ENCODE measurements at places on chromosomes 4 and X.

DNA sequence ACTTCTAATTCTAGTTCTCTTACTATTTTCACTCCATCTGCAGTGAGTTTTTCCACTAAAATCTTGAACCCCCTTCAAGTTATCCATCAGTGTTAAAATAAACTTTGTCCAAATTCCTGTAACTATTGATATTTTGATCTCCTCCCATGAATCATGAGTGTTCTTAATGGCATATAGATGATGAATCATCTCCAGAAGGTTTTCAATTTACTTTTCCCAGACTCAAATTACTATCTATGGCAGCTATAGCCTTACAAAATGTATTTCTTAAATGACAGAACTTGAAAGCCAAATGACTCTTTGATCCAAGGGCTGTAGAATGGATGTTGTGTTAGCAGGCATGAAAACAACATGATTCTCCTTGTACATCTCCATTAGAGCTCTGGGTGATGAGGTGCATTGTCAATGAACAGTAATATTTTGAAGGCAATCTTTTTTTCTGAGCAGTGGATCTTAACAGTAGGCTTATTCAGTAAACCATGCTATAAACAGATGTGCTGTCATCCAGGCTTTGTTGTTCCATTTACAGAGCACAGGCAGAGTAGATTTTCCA lies 16.1 kb upstream of the IQCM start:
- DNase-seq = no peak

DNA sequence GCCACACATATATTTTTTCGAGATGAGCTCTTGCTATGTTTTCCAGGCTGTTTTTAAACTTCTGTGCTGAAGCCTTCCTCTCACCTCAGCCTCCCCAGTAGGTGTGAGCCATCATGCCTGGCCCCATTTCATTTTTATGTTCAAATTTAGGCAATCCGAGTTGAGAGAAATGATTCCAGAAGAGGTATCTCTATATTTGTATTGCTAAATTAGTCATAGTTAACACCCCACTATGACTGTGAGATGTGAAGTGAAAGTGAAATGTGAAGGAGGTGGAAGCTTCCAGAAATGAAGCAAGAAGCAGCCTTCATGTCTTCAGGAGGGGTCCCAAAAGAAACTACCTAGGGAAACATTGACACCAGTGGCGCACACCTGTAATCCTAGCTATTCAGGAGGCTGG lies 17.7 kb downstream of the APELA start:
- no peak for DNase-seq

DNA sequence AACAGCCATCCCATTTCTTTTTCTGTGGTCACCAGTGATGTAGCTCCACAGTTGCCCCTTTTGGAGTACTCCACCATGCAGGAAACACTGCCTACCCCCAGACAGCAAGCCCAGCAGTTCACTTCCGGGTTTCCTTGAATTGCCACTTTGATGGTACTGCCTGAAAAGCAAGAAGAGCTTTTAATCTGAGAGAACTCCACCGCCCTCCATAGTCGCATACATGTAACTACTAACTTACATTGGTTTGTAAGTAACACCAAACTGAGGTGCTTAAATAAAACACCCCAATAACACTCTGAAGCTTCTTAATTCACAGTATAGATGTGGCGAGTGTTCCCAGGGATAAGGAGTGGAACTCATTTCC lies 53.6 kb upstream of the HPSE start:
- DNase-seq = no peak

DNA sequence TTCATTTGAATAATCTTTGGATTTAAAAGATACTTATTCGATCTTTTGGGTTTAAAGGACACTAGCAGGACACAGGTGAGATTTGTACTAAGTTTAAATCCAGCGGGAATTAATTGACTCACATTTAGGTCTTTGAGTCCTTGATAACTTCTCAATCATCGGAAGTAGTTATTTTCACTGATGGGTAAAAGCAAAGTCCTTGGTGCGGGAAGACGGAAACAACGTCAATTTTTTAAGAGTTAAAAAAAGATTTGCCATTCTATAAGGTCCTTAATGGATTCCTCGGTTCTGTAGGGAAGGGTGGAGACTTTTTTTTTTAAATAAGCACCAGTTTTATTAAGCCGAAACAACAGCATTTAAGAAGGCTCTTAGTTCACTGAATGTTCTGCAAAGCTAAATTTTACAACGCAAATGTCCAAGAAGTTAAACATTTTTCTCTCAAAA lies 2.9 kb downstream of the TMSB4X start:
- no peak for DNase-seq

GRCh38 chr4:165375465-165375864 lies 3.3 kb upstream of the CPE start:
- DNase-seq = no peak

- DNase-seq = no peak
These were observed 402.7 kb upstream of the INTU start for GRCh38 chr4:127229855-127230608.

GRCh38 chr4:31803526-31804195 lies 1083.5 kb downstream of the PCDH7 start:
- DNase-seq = no peak

DNA sequence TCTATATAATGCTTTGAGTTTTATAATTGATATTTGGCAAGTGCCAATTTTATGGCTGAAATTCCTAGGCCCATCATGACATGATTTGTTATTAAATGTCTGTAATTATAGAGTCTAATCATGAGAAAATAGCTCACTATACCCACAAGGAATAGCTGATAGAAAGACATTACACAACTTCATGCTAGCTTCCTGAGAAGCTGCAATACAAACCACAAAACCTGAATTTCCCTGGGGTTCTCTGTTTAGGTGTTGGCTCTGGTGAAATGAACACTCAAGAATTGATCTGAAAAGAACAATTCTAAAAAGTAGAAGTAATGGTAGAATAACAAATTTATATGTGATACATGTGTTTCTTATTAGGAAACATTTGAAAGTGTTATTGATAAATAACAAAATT lies 169.6 kb downstream of the GASK1B start:
- DNase-seq = no peak

DNA sequence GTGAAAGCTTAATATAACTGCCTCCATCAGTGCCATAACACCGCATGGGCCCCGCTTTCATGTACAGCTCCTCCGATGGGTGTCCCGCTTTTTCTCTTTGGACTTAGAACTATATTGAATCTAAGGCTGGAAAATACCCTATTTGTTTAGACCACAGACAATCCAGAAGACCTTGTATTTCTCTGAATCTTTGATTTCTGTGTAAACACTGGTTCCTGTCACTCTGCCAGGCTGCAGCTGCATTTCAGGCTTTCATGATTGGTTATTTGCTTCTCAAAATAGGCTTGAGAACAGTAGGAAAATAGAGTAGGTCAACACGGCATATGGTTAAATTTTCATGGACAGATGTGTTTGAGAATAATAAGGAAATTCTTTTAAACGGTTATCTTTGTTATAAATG lies 80.0 kb downstream of the NWD2 start:
- no peak for DNase-seq

DNA sequence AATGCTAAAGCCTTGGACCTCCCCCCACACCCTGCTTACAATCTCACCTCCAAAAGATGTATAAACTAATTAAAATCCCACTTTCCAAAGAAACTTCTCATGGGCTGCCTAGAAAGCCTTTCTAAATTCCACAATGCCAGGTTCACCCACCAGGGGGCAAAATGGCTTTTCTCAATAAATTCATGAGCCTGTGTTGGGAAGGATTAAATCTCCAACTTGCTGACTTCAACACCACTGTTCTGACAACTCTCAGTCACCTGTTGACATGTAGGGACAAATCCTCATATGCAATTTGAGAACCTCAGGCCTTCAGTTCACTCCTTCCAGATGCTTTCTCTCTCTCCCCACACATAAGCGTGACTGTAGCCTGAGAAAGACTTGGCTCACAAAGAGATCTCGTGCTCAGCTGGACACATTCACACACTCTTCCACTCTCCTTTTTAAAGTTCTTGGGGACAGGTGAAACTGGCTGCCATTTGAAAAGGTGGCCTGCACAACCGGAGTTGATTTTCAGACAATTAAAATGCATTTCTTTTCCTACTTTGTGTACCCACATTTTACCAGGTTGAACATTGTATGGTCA lies 88.6 kb upstream of the PRPS2 start:
- no peak for DNase-seq

- DNase-seq = no peak
These were observed 349.0 kb upstream of the TRAM1L1 start for GRCh38 chr4:117434424-117434823.

- no peak for DNase-seq
These were observed 208.7 kb upstream of the KLF3 start for GRCh38 chr4:38455092-38455862.

DNA sequence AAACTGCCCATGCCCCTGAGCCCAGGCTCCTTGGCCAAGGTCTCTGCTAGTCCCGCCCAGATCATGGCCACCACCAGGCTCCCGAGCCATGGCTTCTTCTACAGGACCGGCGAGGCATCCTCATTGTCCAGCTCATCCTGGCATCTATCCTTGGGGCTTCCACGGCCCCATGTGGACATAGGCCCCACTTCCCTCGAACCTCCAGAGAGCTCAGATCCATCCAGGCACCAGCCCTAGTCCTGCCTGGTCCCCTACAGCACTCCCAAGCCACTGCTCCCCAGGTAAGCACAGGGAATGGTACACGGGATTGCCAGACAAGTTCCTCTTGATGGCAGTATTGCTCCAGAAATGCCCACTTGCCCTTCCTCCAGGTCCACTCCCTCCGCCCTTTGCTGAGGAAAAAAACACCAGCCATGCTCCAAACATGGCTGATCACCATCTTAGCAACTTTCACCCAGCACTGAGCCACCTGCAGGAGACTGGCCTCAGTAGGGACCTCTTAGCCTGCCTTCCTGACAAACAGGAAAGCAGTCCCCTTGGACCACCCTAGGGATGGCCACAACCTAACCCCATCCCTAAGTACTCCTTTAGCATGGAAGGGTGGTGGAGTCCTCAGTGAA lies 272.1 kb upstream of the AGTR2 start:
- DNase-seq = no peak

- no peak for DNase-seq
These were observed 4.0 kb downstream of the MAGEB2 start for GRCh38 chrX:30219372-30219771.

All from vagina (tissue), 2 donors.